ENCODE measurements at places on chromosomes 12 and 14.

DNA sequence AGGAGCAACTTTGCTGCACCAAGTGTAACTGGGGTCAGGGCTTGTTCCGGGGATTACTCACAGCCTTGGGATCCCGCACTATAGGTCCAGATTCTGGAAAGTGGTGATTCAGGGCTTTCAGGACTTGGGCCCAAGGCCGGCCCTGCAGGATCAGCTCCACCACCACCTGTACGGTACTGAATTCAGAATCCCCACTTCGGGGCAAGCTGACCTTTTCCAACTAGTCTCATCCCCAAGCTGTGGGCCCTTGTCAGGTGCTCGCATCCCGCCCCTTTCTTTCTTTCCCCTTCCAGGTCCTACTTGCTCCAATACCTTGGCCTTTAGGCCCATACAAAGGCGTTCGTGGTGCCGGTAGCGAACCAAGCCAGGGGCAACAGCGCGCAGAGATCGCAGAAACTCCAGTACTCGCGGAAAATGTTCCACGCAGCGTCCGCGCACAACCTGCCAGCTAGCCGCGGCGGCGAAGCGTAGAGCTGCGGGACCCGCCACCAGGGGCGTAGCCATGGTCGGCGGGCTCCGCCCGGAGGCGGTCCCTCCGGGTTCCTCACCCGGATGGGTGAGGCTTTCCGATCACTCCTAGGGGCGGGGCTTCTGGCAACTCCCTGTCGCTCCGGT lies 487 bp downstream of the TINF2 start:
- peak; percentile 87 for DNase-seq

DNA sequence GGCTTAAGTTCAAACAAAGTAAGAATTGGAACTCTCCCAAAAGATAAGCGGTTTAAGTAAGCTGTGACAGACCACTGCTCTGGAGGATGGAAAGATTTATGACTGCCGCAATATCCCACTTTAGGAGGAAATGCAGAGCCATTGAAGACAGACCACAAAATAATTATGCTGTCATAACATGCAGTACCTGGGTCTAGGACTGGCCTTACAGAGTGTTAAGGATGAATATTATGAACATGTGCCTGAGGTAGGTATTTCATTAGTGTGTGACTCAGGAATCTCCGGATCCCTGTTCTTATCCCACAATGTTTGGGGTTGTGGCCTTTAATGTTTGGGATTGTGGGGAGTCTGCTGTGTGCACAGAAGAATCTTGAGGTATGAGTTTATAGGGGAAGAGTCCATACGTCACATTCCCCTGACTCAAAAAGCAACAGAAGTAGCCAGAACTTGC lies 114.9 kb downstream of the SAMD4A start:
- DNase-seq: no peak

- DNase-seq: no peak
Observed at GRCh38 chr14:94047581-94047980, 21.4 kb downstream of the OTUB2 start.

- DNase-seq: no peak
Observed at GRCh38 chr12:124923905-124924734, 9.7 kb upstream of the UBC start.

GRCh38 chr12:27971606-27972005 lies 927 bp downstream of the PTHLH start:
- no peak for DNase-seq

DNA sequence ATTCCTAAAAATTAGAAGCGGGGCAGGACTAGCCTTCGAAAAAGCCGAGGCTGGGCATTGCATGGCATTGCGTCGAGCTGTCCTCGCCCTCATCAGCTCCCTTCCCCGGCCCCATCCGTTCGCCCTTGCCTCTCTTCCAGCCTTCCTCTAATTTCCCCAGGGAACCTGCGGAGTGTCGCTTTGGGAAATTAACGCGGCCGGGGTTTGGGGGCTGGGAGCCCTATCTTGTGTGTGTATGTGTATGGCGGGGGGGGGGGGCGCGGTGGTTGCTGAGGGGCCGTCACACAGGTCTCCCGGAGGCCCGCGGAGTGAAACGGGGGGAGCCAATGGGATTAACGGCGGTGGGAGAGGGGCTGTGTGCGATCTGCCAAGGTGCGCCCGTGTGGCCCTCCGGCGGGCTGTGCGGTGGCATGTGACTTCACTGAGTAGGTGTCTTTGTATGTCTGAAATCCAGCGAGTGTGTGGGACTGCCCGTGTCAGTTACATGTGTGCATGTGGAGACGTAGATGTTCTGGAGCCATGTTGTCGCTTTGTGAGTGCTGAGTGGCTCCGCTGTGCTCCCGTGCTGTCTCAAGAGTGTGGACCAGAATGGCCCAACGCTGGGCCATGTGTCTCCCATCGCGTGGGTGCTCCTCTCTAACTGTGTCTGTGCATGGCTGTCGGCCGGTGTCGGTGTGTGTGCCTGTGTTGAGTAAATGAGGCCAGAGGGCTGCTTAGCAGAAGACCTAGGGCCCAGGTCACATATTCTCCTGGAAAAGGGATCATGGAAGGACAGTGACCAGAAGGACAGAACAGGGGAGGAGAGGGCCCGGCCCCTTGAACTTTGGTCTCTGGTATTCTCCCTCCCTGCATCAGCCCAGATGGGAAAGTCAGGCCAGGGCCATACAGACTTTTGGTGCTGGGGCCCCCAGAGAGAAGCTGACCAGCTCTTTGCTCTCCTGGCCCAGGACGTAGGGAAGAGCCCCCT lies 1.5 kb downstream of the PTMS start:
- DNase-seq: no peak

- no peak for DNase-seq
Observed at GRCh38 chr14:64000749-64001148, 147.9 kb downstream of the SYNE2 start.

DNA sequence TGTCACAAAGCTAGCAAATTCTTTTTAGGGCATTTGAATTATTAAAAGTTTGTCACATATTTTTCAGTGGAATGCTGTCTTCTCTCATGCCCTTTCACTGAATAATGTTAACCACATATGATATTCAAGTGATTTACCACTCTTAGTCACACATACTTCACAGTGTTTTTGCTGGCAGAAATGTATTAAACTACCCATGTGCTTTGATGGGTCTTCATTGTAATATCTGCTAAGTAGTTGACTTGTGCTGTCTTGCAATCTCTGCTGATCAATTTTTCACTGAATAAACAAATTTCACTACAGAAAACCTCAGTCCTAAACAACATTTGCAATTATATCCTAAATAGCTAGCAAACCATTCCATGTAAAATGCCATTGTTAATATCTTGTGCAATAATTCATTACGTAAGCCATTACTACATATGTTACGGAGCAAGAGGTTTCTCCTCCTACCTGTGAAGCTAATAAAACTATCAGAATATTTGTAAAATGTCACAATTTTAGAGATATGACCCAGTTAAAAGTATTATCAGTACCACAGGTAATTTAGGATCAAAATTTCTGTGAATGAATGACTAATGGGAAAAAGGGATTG lies 64.6 kb upstream of the LMO3 start:
- DNase-seq: no peak

GRCh38 chr12:7966563-7966962 lies 30.6 kb upstream of the SLC2A3 start:
- DNase-seq: no peak

DNA sequence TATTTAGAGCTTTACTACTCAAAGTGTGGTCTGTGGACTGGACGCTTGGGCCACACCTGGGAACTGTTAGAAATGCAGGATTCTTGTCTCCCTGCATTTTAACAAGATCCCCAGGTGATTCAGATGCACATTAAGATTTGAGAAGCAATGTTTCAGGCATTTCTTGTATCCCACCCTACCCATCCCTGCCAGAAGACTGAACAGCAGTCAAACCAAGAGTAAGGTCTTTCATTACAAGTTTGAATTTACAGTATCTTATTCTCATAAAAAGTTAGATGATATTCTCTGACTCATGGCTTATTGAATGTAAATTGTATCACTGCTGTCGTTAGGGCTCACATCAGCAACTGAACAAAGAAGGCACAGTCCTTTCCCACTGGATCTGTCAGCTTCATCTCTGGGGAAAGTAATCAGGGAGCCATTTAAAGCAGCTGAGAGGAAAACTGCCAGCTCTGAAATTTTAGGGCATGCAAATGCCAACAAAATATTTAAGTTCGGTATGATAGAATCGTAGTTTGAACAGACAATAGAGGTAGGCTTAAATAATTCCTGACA lies 141.1 kb downstream of the AKAP6 start:
- DNase-seq: no peak

DNA sequence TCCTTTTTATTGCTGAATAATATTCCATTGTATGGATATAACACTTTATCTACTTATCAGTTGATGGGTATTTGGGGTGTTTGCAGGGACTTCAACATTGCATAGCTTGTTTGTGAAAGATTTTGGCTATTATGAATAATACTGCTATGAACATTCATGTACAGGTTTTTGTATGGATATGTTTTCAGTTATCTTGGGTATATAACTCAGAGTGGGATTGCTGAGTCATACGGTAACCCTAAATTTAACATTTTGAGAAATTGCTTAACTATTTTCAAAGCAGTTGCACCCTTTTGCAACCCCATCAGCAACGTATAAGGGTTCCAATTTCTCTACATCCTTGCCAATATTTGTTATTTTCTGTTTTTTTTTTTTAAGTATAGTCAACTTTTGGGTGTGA lies 27.3 kb upstream of the HELB start:
- no peak for DNase-seq

GRCh38 chr12:90922145-90922627 lies 32.8 kb downstream of the CCER1 start:
- no peak for DNase-seq

DNA sequence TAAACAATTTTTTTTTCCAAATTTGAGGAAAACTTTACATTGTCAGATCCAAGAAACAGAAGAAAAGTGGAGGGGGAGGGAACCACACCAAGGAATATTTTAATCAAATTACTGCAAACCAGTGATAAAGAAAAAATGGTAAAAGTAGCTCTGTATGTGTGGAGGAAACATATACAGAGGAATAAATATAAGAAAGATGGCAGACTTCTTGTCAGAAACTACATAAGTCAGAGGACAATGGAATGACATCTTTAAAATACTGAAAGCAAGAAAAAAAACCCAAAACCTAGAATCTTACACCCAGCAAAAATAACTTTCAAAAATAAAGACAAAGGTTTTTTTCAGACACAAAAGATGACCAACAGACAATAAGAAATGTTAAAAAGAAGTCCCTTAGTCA lies 10.2 kb upstream of the LLPH start:
- no peak for DNase-seq

- no peak for DNase-seq
Observed at GRCh38 chr12:85363382-85364190, 83.6 kb downstream of the ALX1 start.

DNA sequence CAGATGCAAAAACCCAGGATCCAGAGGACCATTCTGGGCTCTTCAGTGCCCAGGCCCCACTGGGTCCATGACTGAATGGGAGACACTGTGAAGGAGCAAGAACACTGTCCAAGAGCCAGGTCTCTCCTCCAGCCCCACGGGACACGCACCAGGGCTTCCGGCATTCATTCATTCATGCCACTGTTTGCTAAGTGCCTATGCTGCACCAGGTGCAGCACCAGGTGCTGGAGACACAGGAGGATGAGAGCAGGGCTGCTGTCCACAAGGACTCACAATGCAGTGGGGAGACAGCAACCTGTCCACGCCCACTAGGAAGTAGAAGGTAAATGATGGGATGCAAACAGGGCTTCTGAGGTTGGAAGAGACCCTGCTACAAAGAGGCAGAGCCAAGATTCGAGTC lies 20.4 kb downstream of the CLMN start:
- no peak for DNase-seq

DNA sequence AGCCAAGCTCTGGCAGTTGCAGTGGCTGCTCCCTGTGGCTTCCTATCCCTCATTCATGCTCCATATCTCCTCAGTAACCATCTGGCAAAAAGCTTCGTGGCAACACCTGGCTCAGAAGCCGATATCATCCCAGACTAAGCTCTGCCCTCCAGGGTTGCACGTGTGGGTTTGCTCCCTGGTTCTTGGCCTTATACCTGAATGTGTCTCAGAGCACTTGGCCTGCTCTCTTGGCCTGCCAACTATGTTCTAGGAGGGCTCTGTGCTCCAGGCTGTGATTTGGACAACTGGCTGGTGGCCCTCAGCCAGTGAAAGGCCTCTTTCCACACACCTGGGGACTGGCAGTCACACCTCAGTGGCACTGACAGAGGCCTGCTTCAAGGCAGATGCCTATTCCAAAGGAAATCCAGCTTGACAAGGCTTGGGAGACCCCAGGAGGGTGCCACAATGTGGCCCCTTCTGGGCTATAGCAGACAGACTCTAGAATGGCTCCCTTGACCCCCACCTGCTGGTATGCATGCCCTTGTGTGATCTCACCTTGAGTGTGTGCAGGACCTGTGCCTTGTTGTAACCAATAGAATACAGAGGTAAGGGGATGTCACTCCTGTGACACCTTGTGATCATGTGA lies 10.5 kb downstream of the PLD4 start:
- no peak for DNase-seq

DNA sequence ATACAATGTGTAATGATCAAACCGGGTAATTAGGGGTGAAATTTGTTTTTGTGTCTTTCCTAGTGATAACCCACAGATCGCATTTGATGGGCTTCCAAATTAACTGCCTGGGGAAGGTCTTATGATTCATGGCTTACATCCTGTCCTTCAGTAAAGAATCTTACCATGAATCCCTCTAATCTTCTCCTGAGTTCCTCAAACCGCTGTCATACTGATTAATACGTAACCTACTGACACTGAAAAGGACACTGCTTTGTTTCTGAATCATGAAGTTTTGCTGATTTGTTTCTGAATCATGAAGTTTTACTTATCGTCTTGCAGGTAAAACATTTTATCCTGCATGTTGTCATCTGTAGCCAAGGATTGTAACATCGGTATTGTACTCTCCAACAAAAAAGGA lies 52.0 kb upstream of the CRY1 start:
- DNase-seq: no peak

GRCh38 chr14:22814941-22815713 lies at the start of gene SLC7A7:
SLC7A7 (minus strand) TSS chr14:22815435; CDS start chr14:22813398, 2,037 bp downstream.
- DNase-seq: no peak

GRCh38 chr14:71856199-71856919 lies 75.9 kb upstream of the RGS6 start:
- no peak for DNase-seq

DNA sequence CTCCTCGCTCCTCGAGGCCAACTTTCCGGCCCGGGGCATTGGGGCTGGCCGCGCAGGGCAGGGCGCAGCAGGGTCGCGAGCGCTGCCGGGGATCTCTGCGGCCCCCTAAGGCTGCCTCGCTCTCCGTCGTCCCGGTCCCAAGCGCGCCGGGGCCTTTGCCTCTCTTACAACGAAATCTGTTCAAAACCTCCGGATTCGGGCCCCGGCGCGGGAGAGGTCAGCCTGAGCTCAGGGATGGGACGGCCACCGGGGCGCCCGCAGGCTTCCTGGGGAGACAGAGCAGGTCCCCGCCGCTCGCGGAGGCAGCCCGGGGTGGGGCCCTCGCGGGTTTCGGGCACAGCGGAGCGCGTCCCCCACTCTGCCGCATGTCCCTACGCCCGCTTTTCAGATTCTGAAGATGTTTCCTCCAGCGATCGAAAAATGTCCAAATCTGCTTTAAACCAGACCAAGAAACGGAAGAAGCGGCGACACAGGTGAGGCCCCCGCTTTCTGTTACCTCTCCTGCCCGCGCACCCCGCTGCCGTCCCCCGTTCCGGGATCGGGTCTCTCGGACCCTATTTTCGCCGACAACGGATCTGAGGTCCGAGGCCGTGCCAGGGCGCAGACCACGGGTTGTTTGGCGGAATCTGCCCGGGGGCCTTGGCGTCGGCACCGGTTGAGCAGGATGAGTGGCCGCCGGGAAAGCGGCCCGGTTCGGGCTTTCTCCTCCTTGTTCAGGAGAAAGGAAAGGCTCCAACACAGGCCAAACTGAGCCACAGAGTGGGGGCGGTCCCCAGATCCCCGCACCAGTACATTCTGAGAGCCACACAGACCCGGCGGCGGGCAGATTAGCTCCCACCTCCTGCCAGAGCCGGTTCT lies 1.8 kb downstream of the VSX2 start:
- DNase-seq: no peak

- no peak for DNase-seq
Observed at GRCh38 chr12:120118321-120119061, 1.9 kb upstream of the RAB35 start.
